Stromal cell of bone marrow (primary cell): ENCODE measurements at places on chromosomes 6 and 20.

- peak; percentile 13 for DNase-seq
These were observed 117.0 kb upstream of the PRL start for GRCh38 chr6:22413681-22414311.

DNA sequence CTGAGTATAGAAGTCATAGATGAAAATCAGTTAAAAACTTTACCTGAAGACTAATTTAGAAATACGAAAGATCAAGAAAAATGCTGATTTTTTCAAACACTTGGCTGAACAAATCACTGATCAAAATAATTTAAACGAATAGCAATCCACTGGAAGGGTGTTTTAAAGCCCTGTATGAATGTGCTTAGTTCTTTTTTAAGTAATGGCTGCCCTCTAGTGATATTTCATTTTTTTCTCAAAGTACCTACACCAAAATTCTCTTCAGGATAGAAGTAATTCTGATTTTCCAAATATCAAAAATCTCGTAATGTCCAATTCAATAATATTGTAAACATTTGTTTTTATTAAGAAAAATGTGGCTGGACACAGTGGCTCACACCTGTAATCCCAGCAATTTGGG, 32.5 kb downstream of the AKAP7 start:
- no peak for DNase-seq

DNA sequence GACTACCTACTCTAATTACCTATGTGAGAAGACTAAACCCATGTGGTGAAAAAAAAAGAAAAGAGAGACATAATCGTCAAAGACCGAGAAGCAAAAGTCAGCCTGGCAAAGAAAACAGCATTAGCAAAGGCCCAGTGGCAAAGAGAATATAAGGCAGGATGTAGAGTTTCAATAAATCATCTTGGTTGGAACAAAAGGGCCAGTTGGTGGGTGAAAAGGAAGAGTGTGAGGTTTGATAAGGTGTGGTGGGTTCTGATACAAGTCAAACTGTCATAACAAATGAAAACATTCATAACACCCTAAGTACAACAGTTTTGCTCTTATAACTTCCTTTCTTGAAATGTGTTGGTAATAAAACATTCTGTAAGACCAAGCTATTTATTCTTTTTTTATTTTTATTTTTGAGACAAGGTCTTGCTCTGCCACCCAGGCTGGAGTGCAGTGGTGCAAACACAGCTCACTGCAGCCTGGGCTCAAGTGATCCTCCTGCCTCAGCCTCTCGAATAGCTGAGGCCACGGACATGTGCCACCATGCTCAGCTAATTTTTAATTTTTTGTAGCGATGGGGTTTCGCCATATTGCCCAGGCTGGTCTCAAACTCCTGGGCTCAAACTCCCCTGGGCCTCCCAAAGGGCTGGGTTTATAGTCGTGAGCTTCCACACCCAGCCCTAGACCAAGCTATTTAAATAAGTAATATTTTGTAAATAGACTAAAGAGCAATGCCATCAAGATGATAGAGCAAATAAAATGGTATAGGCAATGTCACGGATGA, 18.9 kb upstream of the GTF3C6 start:
- no peak for DNase-seq

GRCh38 chr20:54215157-54215789, 7.4 kb downstream of the PFDN4 start:
- DNase-seq, result no peak

- no peak for DNase-seq
These were observed 88.5 kb upstream of the PHACTR3 start for GRCh38 chr20:59515906-59516209.

GRCh38 chr6:156010-156409, 136.3 kb upstream of the DUSP22 start:
- no peak for DNase-seq

DNA sequence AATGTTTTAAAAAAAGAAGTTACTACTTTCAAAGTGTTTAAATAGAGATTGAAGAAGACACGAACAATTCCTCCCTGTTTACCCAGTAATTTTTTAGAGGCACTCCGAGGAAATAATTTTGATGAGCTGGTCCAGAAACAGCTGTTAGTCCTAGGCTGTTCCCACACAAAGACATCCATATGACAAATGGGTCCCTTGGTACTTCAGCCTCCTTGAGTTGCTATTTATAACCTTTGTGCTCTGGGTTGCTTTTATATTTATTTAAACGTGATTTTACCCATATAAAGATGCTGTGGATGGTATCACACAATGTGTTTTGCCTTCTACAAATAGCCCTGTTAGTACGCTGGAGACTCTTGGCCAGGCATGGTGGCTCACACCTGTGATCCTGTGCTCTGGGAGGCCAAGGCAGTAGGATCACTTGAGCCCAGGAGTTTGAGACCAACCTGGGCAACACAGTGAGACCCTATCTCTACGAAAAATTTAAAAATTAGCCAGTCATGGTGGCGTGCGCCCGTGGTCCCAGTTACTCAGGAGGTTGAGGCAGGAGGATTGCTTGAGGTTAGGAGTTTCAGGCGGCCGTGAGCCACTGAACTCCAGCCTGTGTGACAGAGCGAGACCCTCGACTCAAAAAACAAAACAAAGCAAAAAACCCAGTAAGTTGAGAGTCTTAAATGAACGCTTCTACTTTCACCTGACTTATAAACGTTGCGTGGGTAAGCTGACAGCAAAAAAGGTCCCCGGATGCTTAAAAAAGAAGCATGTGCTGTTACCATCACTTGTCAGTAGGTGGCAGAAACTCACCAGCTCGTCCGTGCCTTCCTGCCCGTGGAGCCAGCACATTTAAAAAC, 56.9 kb upstream of the ARMH2 start:
- peak; percentile 46 for DNase-seq

GRCh38 chr6:93849857-93850256, 430.5 kb upstream of the EPHA7 start:
- peak; percentile 0 for DNase-seq

GRCh38 chr6:68615938-68616337, 19.1 kb upstream of the ADGRB3 start:
- DNase-seq, result no peak

DNA sequence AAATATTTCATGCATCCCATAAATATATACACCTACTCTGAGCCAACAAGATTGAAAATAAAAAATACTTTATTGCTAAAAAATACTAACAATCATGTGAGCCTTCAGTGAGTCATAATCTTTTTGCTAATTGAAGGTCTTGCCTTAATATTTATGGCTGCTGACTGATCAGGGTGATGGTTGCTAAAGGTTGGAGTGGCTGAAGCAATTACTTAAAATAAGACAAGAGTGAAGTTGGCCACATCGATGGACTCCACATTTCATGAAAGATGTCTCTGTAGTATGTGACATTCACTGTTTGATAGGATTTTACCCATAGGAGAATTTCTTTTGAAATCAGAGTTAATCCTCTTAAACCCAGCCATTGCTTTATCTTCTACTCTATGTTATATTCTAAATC, 11.1 kb downstream of the TRDN start:
- no peak for DNase-seq

DNA sequence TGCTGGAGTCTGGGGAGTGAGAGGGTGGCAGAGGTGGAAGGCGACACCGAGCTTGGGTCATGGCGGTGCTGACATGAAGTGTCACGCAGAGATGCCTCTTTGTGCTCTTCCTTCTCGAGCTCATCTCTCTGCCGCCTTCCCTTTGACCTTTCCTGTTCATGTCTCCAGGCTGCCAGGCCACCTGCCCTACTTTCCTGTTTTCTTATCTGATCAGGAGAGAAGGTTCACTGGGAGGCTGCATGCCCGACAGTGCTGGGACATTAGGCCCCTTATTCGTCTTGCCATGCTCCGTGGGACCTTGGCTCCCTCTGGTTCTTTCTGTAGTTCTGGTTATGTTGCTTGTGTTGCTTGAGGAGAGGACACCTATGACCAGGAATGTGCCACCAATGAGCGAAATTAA, 33.2 kb downstream of the CST8 start:
- DNase-seq, result no peak

GRCh38 chr6:88517737-88518136, 351.6 kb upstream of the CNR1 start:
- no peak for DNase-seq

- DNase-seq, result no peak
These were observed 84.8 kb upstream of the SOX4 start for GRCh38 chr6:21508753-21509152.

GRCh38 chr20:46959081-46959692, 64.5 kb downstream of the EYA2 start:
- peak; percentile 95 for DNase-seq

DNA sequence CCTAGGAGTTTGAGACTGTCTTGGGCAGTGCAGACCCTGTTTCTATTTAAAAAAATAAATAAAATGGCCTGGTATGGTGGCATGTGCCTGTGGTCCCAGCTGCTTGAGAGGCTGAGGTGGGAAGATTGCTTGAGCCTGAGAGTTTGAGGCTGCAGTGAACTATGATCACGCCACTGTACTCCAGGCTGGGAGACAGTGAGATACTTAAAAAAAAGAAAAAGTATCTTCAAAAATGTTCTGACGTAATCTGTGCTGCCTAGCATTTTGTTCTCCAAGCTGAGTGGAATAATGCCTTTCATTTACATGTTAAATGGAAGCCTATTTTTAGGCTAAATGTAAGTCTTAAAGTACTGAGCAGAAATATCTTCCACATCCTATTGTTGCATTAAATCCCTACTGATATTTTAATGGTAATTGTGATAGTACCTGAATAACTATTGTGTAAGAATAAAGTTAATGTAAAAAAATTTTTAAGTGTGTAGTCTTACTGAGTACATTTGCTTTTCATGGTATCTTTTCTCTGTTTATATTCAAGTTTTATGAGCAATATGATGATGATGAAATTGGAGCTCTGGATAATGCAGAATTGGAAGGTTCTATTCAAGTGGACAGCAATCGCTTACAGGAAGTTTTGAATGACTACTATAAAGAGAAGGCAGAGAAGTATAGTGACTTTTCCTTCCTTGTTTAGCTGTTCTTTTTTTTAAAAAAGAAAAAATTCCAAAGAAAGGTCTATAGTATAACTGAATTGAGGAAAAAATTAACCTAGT, 4.2 kb upstream of the ZC2HC1B start:
- DNase-seq, result no peak

DNA sequence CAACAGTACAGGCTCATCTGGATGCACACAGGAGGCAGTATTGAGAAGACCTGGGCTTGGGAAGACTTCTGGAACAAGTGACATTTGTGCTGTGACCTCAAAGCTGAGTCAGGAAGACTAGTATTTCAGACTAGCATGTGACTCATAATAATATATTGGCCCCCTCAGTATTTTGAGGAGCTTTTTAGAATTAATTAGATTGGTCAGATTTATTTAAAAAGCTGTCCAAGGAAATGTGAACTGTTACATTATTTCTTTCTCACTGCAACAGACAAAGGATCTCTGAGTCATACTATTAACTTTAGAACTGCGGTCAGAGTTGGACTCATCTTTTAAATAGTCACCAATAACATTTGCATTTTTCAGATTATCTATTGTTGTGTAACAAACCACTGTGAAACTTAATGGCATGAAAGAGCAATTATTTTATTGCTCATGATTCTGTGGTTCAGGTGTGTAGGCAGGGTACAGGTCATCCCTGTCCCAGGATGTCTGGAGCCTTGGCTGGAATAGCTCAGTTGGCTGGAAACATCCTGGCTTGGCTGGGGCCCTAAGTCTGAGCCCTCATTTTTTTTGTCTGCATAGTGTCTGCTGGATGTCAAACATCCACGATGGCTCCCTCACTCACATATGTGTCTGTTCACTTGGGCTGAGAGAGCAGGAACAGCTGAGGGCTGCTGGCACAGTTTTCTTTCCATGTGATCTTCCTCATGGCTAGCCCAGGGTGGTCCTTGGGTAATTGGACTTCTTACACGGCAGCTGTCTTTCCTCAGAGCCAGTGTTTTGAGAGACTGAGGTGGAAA, 46.9 kb downstream of the MAP3K4 start:
- peak; percentile 92 for DNase-seq

GRCh38 chr6:43878823-43879495, 108.9 kb downstream of the VEGFA start:
- DNase-seq, result no peak

DNA sequence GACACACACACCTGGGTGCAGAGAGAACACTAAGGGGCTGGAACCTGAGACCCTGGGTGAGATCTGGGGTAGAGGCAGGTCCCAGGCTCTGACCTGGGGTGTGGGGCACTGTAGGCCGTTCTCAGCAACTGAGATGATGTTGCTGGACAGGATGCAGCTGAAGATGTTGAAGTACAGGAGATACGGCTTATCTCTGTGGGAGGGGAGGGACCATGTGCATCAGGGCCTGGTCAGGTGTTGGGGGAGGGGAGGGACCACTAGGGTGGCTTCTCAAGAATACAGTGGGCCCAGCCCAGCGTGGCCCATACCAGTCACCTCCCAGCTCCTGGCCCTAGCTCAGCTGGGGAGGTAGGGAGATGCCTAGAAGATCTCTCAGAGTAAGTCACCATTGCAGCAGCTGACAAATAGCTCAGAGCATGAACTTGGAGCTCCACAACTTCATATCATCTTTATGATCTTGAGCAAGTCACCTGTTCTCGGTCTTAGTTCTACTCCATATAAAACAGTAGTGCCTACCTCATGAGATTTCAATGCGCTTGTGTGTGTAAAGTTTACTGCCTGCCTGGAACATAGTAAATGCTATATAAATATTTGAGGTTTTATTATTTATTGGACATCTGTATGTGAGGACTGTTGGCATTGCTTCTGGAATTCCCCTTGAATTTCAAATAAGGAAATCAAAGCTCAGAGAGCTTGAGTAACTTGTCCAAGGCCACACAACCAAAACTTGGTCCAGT, 3.8 kb downstream of the SLC44A4 start:
- no peak for DNase-seq

- DNase-seq, result no peak
These were observed 23.5 kb upstream of the IBTK start for GRCh38 chr6:82270881-82271635.
